Tibial nerve (tissue), 4 donors: ENCODE measurements at places on chromosomes 7 and 10. TPM values are rescaled to one million over a fixed set of nuclear protein-coding genes. Genes with fewer than 3 reads are reported as not detected.

EMX2 gene
- total RNA-seq, result 0.44 TPM

SLIT1 gene
- total RNA-seq, result 3.1 TPM

ADARB2 gene
- total RNA-seq, result 8.4 TPM

GNG11 gene
- 22.5 TPM for total RNA-seq

ENTPD1 gene
- total RNA-seq, result 26.3 TPM

ASZ1 gene
- total RNA-seq, result not detected

OR9A2 gene
- total RNA-seq, result not detected

DNA sequence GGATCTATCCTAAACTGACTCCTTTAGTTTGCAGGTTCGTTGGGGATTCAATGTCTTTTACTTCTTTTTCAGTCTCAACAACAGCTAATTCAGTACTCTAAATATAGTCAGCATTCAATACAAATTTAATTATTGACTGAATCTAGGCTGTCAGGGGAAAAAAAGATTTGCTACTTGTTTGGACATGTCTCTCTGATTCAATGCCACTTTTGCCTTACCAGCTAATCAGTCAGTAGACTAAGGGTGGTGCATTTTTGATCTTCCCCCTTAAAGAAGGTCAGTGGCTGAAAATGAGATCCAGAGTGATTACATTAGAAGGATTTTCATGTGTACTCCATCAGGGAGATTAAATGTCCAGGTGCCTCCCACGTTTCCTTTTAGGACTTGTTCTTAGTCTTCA is 145.1 kb downstream of the C1GALT1 start:
- H3K4me1 ChIP-seq, result no peaks in the 10 kb centered on the region
- no peak overlapping the region for H3K4me3 ChIP-seq
- DNase-seq, result no peak
- H3K36me3 ChIP-seq, result no peaks in the 10 kb centered on the region
- no peaks in the 10 kb centered on the region for H3K27me3 ChIP-seq
- H3K27ac ChIP-seq, result no peak overlapping the region

DNA sequence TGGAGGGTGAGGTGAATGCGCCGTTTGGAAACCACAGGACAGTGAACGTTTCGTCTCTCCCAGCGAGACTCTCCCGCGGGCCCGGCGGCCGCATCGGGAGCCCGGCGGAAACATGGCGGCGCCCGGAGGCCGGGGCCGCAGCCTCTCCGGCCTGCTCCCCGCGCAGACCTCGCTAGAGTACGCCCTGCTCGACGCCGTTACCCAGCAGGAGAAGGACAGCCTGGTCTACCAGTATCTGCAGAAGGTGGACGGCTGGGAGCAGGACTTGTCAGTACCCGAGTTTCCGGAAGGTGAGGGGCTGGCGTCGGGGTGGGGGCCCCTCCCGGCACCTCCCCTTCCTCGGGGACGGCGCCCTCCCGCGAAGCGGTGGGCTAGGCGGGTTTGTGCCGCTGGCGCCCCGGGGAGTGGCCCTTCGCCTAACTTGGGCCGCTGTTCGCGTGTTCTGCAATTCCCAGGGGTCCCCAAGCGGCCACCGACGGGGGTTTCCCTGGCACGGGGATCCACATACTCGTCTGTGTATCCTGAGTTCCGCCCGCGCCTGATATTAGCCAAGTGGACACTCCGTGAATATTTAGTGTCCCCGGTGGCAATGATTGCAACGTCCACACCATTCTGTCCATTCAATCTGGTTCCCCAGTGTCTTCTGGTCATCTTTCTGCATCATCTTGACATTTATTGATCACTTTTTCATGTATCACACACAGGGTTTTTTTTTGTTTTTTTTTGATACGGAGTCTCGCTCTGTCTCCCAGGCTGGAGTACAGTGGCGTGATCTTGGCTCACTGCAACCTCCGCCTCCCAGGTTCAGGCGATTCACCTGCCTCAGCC is 514 bp downstream of the NHLRC2 start:
- DNase-seq, result peak; percentile 36
- H3K4me1 ChIP-seq, result no peaks in the 10 kb centered on the region
- H3K4me3 ChIP-seq, result peak overlapping the region; percentile 85
- H3K27ac ChIP-seq, result peak overlapping the region; percentile 93
- no peaks in the 10 kb centered on the region for H3K36me3 ChIP-seq
- H3K27me3 ChIP-seq, result no peaks in the 10 kb centered on the region

DNA sequence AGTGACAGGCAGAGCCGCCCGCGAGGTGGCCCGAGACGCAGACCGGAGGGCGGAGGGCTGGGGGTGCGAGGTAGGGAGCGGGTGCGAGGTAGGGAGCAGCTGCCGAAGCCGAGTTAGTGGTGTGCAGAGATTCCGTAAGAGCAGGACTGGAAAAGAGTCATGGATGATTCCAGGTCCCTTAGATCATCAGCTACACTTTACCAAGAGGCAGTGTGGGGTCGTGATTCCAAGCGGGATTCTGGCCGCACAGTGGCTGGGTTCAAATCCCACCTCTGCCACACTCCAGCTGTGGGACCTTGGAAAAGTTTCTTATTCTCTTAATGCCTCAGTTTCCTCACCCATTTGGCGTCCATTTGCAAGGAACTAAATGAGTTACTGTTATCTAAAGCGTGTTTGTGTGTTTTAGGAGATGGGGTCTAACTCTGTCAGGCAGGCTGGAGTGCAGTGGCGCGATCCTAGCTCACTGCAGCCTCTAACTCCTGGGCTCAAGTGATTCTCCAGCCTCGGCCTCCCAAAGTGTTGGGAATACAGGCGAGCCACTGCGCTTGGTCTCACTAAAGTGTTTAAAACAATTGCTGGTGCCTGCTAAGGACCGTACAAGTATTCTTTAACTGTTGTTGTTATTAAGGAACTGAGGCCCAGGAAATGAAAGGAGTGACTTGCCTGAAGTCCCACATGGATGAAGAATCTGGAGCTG is 1.1 kb downstream of the NDUFB2 start:
- H3K27me3 ChIP-seq, result no peaks in the 10 kb centered on the region
- no peak for DNase-seq
- H3K4me3 ChIP-seq, result peak overlapping the region; percentile 78
- H3K4me1 ChIP-seq, result peaks cover 10% of the 10 kb centered on the region
- peak overlapping the region; percentile 80 for H3K27ac ChIP-seq

DNA sequence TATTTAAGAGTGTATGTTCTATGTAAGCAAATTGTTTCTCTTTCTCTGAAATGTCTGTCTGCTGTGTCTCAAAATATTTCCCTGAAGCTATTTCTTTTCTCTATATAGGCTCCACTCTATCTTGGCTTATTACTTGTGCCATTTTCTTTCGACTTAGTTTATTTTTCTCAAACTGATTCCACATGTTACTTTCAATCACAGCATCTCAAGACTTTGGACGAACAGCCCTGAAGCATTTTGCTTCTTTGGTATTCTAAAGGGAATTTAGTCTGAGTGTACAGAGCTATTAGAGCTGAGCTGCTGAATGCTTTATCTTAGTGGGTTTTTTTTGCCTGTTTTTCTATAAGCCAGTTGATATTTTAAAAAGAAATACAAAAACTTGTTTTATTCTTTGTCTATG is 95.7 kb downstream of the PLXDC2 start:
- H3K36me3 ChIP-seq, result no peaks in the 10 kb centered on the region
- no peak overlapping the region for H3K4me3 ChIP-seq
- peaks cover 12% of the 10 kb centered on the region for H3K4me1 ChIP-seq
- H3K27ac ChIP-seq, result no peak overlapping the region
- no peaks in the 10 kb centered on the region for H3K27me3 ChIP-seq
- DNase-seq, result no peak

- no peaks in the 10 kb centered on the region for H3K36me3 ChIP-seq
- H3K4me3 ChIP-seq, result no peak overlapping the region
- no peak overlapping the region for H3K27ac ChIP-seq
- DNase-seq, result no peak
- no peaks in the 10 kb centered on the region for H3K27me3 ChIP-seq
These were observed 11.5 kb downstream of the MPLKIP start for GRCh38 chr7:40122940-40123254.

- no peak overlapping the region for H3K4me3 ChIP-seq
- peak; percentile 77 for DNase-seq
- H3K36me3 ChIP-seq, result no peaks in the 10 kb centered on the region
- no peaks in the 10 kb centered on the region for H3K27me3 ChIP-seq
- H3K4me1 ChIP-seq, result peaks cover 4% of the 10 kb centered on the region
These were observed 141.6 kb downstream of the PKD1L1 start for GRCh38 chr7:47806701-47807103.

GRCh38 chr10:42149027-42149700 is 489.2 kb downstream of the ZNF33B start:
- H3K4me1 ChIP-seq, result no peaks in the 10 kb centered on the region
- no peaks in the 10 kb centered on the region for H3K36me3 ChIP-seq
- no peak overlapping the region for H3K27ac ChIP-seq
- DNase-seq, result no peak
- no peaks in the 10 kb centered on the region for H3K27me3 ChIP-seq

DNA sequence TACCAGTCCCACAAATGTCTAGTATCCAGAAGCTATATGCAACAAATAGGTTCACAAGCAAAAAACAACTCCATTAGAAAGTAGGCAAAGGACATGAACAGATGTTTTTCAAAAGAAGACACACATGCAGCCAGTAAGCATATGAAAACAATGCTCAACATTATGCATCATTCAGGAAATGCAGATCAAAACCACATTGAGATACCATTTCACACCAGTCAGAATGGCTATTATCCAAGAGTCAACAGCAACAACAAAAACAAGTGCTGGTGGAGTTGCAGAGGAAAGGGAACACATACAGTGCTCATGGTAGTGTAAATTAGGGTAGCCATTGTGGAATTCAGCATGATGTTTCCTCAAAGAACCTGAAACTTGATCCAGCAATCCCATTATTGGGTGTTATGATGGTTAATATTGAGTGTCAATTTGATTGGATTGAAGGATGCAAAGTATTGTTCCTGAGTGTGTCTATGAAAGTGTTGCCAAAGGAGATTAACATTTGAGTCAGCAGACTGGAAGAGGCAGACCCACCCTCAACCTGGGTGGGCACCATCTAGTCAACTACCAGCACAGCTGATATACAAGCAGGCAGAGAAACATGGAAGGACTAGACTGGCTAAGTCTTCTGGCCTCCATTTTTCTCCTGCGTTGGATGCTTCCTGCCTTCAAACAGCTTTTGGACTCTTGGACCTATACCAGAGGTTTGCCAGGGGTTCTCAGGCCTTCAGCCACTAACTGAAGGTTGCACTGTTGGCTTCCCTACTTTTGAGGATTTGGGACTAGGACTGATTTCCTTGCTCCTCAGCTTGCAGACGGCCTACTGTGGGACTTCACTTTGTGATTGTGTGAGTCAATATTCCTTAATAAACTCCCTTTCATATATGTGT is 218.4 kb upstream of the SEMA3D start:
- H3K27me3 ChIP-seq, result no peaks in the 10 kb centered on the region
- H3K4me3 ChIP-seq, result no peak overlapping the region
- H3K4me1 ChIP-seq, result no peaks in the 10 kb centered on the region
- no peak overlapping the region for H3K27ac ChIP-seq
- no peaks in the 10 kb centered on the region for H3K36me3 ChIP-seq

DNA sequence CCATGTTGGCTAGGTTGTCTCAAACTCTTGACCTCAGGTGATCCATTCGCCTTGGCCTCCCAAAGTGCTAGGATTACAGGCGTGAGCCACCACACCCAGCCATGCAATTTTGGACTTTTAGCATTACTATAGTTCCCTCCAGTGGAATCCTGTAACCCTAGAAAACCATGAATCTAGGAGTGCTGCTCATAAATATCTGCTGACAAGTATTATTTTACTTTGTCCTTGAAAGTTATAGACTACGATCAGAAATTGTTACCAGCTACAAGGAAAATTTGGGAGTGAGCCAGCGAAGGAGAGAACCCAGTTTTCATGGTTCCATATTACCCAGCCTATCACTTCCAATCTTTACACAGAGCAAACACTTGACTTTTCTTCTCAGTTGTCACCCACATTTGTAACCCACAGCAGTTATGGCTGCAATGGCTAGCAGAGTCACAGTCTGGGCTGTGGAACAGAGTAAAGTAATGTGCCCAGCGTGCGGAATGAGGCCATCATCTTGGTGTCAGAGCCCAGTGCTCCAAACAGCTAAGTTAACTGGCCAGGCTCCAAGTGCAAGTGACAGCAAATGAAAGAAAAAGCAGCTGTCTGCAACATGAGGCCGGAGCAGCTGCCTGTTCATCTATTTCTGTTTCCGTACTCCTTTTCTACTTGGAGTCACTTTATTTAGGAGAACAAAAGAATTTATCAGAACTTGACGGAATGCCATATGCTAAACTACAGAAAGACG is 29.9 kb downstream of the ZC3HC1 start:
- H3K4me1 ChIP-seq, result no peaks in the 10 kb centered on the region
- no peak overlapping the region for H3K4me3 ChIP-seq
- H3K36me3 ChIP-seq, result peaks cover 99% of the 10 kb centered on the region
- no peak for DNase-seq
- no peak overlapping the region for H3K27ac ChIP-seq
- no peaks in the 10 kb centered on the region for H3K27me3 ChIP-seq

- no peak overlapping the region for H3K4me3 ChIP-seq
- H3K27ac ChIP-seq, result no peak overlapping the region
- no peaks in the 10 kb centered on the region for H3K36me3 ChIP-seq
These were observed 47.0 kb downstream of the FOXL3 start for GRCh38 chr7:336810-337566.

DNA sequence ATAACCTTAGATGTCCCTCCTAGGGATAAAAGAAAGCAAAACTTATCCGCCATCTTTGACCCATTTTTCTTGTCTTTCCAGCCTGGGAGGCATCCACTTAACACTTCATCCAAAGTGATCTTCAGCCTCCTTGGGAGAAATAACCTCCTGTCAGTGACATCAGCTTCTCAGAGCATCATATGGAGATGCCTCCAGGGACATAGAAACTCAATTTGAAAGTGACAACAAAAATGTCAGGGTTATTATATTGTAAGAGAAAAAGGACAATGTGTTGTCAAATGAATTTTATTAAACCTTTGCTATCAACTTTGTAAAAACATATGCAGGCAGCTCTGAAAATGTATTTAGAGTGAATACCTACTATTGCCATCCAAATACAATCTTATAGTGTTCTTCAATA is 371.2 kb upstream of the ADARB2 start:
- no peaks in the 10 kb centered on the region for H3K36me3 ChIP-seq
- no peaks in the 10 kb centered on the region for H3K27me3 ChIP-seq
- H3K4me1 ChIP-seq, result no peaks in the 10 kb centered on the region
- DNase-seq, result no peak

GRCh38 chr10:44047361-44047760 is 337.5 kb downstream of the CXCL12 start:
- no peak overlapping the region for H3K27ac ChIP-seq
- no peaks in the 10 kb centered on the region for H3K36me3 ChIP-seq
- no peaks in the 10 kb centered on the region for H3K27me3 ChIP-seq
- peaks cover 5% of the 10 kb centered on the region for H3K4me1 ChIP-seq

GRCh38 chr10:100875484-100876166 is 37.1 kb upstream of the SLF2 start:
- DNase-seq, result no peak
- no peak overlapping the region for H3K27ac ChIP-seq
- H3K4me3 ChIP-seq, result no peak overlapping the region
- H3K4me1 ChIP-seq, result no peaks in the 10 kb centered on the region

- no peak for DNase-seq
- no peaks in the 10 kb centered on the region for H3K36me3 ChIP-seq
- H3K4me1 ChIP-seq, result no peaks in the 10 kb centered on the region
- H3K27me3 ChIP-seq, result no peaks in the 10 kb centered on the region
These were observed 57.6 kb downstream of the RNLS start for GRCh38 chr10:88525371-88526069.

- DNase-seq, result no peak
- H3K27me3 ChIP-seq, result no peaks in the 10 kb centered on the region
- no peak overlapping the region for H3K27ac ChIP-seq
- H3K4me3 ChIP-seq, result no peak overlapping the region
- H3K4me1 ChIP-seq, result no peaks in the 10 kb centered on the region
These were observed 10.8 kb upstream of the NRP1 start for GRCh38 chr10:33345236-33345635.

- DNase-seq, result no peak
- no peaks in the 10 kb centered on the region for H3K27me3 ChIP-seq
- H3K4me3 ChIP-seq, result no peak overlapping the region
- H3K27ac ChIP-seq, result no peak overlapping the region
- no peaks in the 10 kb centered on the region for H3K36me3 ChIP-seq
These were observed 117.9 kb downstream of the AOAH start for GRCh38 chr7:36606153-36606975.
